ENCODE measurements at places on chromosomes 7 and 10. TPM values are rescaled to one million over a fixed set of nuclear protein-coding genes. Genes with fewer than 3 reads are reported as not detected.

Gene NPFFR1
- total RNA-seq = not detected

Gene SPAM1
- not detected for total RNA-seq

Gene AFAP1L2
- 0.14 TPM for total RNA-seq

Gene TAS2R5
- total RNA-seq = 0.57 TPM

Gene KEL
- total RNA-seq = not detected

Gene KLF6
- 18.8 TPM for total RNA-seq

Gene RBM20
- total RNA-seq = under 0.01 TPM

Data from smooth muscle cell of bladder (primary cell).